ENCODE measurements at places on chromosomes 11 and 22. TPM values are rescaled to one million over a fixed set of nuclear protein-coding genes. Genes with fewer than 3 reads are reported as not detected.

The OR5P2 gene
- total RNA-seq: not detected

The DRICH1 gene
- total RNA-seq: not detected

GRCh38 chr11:42870480-42870879, 441.3 kb upstream of the API5 start:
- DNase-seq: peak; percentile 3

- no peak for DNase-seq
Observed at GRCh38 chr22:49554741-49555140, 272.9 kb downstream of the BRD1 start.

DNA sequence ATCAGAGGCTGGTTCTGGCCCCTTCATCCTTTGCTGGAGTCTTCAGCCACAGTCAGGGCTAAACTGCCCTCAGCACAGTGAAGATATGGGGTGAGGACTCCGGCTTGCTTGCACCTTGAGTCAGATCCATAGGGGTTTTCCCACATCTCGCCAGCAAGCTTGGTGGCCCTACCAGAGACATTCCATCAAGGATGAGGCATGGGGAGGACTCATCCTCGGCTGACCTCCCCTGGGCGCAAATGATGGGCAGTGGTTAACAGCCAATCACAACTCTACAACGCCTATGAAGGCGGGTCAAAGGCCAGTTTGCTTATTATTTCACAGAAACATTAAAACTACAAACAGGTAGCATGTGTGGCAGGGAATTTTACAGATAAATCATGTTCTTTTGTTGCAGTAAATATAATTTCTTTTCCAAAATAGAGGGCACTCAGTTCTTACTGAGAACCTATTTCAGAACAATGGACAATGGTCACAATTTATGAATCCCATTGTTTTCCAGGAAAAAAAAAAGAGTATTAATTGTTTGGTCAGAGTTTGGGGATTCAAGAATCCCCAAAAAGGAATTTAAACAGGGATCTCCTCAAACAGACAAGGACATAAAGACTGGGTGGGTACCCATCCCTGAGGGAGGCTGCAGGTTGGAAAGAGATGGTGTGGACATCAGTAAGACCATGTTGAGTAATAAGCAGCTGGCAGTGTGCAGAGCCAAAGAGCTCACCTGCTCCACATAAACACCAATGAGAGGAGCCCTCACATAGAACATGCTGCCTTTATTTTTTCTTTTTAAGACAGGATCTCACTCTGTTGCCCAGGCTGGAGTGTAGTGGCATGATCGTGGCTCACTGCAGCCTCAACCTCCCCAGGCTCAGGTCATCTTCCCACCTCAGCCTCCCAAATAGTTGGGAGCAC, 14.8 kb downstream of the PLAAT3 start:
- no peak for DNase-seq

- DNase-seq: no peak
Observed at GRCh38 chr22:44341431-44342346, 28.9 kb upstream of the SHISAL1 start.

DNA sequence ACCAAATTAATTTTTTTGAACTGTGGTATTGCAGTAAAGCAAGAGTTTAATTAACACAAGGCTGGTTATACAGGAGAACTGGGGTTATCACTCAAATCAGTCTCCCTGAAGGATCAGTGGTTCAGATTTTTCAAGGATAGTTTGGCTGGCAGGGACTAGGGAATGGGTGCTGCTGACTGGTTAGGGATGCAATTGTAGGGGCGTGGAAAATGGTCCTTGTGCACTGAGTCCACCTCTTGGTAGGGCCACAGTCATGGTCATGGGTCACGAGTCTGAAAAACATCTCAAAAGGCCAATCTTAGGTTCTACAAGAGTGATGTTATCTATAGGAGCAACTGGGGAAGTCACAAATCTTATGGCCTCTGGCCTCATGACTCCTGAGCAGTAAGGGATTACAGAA, 27.9 kb downstream of the MCHR1 start:
- no peak for DNase-seq

The FDXACB1 gene
- total RNA-seq: 3.0 TPM

- DNase-seq: no peak
Observed at GRCh38 chr22:39128508-39128907, 24.0 kb downstream of the CBX7 start.

The OR8G5 gene
- not detected for total RNA-seq

- DNase-seq: no peak
Observed at GRCh38 chr22:45579806-45580725, 77.4 kb downstream of the FBLN1 start.

The MTMR2 gene
- 18.8 TPM for total RNA-seq

The OR4A16 gene
- not detected for total RNA-seq

The RFPL3 gene
- total RNA-seq: not detected

GRCh38 chr11:101835506-101836063, 79.2 kb upstream of the CEP126 start:
- no peak for DNase-seq

- peak; percentile 51 for DNase-seq
Observed at GRCh38 chr22:28978158-28978557, 83.5 kb downstream of the C22orf31 start.

DNA sequence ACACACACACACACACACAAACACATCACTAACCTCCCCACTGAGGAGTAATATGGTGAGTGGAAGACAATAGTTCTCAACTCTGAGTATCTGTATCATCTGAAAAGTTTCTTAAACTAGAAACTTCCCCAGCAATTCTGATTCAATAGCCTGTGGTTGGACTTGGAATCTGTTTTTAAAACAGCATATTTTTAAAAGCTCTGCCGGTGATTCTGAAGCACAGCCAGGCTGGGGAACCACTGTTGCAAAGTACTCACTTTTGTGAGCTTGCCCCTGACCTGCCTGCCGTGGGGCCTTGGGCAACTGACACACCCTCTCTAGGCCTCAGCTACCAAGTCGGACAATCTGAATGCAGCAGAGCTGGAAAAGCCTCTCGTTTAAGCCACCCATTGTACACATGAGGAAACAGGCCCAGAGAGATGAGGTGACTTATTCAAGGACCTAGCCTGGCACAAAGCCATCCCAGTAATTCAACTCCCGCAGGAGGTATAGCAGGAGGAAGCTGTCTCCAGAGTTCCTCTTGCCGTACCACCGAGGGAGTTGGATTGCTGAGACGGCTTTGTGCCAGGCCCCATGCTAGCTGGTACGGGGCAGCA, 8.9 kb downstream of the SLC15A3 start:
- DNase-seq: no peak

- peak; percentile 87 for DNase-seq
Observed at GRCh38 chr11:13210424-13210823, 67.2 kb upstream of the BMAL1 start.

DNA sequence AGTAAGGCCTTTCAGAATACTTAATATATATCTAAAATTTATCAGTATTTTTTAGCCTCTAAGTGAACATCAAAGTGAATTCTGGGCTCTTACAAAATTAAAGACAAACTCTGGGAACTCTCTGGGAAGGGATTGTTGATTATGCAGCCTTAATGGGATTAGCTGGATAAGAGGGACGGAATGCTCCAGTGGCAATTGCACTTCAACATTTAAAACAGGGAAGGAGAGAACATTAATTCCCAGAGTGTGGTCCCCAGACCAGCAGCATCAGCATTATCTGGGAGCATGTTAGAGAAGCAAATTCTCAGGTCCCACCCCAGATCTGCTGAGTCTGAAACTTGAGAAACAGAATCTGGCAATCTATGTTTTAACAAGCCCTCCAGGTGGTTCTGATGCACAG, 46.5 kb downstream of the POLD3 start:
- no peak for DNase-seq

The LRRC56 gene
- total RNA-seq: 0.03 TPM

The OR9I1 gene
- not detected for total RNA-seq

GRCh38 chr22:33873186-33873585, 47.1 kb downstream of the LARGE1 start:
- DNase-seq: peak; percentile 72

- DNase-seq: no peak
Observed at GRCh38 chr11:80388130-80388529, 947.3 kb upstream of the TENM4 start.

DNA sequence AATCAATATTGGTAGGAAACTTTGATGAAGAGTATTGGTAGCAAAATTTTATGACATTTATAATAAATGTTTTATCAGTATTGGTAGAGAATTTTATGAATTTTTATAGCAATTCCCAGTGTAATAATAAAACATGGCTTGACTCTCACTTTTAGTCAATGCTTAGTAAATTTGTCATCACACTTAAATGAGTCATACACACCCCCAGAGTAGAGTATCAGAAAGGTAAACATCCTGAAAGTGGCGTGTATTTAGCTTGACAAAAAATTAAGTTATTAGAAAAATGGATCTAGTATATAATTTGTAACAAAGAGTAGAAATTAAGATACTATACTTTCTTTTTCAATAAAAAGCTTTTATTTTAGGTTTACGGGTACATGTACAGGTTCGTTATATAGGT, 2.6 kb downstream of the MS4A3 start:
- no peak for DNase-seq

- DNase-seq: no peak
Observed at GRCh38 chr11:28090052-28090749, 17.8 kb downstream of the KIF18A start.

- no peak for DNase-seq
Observed at GRCh38 chr11:72634472-72635095, 39.6 kb downstream of the PDE2A start.

GRCh38 chr11:117792241-117792640, 4.8 kb downstream of the DSCAML1 start:
- DNase-seq: no peak

- DNase-seq: no peak
Observed at GRCh38 chr11:93654226-93654625, 7.3 kb upstream of the CEP295 start.

GRCh38 chr11:7538466-7539454, 25.0 kb downstream of the PPFIBP2 start:
- no peak for DNase-seq

The FBLN1 gene
- 128 TPM for total RNA-seq

The CALCA gene
- total RNA-seq: not detected

The SPA17 gene
- 28.8 TPM for total RNA-seq

DNA sequence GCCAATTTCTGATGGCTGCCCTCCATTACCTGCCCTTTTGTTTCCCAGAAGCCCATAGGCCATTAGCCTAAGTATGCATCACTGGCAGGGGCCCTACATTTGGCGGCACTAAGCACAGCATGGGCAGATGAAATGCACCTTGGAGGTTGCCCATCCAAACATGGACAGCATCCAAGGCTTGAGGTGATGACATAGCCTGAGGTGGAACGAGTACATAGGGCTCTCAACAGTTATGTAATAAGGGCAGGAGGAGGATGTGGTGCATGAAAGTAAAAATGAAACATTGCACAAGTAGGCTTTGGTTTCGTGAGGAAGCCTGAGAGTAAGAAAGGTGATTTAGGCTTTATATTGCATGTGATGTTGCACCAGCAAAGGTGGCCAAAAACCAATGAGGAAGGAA, 148.1 kb downstream of the FAM76B start:
- DNase-seq: peak; percentile 74
